Aorta (tissue), 5 donors: ENCODE measurements at places on chromosomes 12 and 14. TPM values are rescaled to one million over a fixed set of nuclear protein-coding genes. Genes with fewer than 3 reads are reported as not detected.
A peak's percentile ranks its signal among the peaks of the same experiment; 100 is the strongest.

DNA sequence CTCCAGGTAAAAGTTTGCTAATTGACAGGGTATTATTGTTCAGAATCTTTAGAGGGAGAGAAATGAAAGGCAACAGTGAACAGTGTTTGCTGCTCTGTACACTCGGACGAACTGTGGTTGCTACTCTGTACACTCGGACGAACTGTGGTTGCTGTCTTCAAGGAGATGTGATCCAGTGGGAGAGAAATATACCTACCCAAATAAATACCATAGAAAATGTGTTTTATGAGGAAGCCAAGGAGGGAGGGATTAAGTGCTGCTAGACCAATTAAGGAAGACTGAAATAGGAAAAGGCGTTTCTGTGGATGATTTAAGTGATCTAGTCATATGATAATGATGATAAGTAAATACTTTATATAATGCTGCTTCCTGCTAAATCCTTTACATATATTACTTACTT is 2.7 kb downstream of the STK38L start:
- H3K36me3 ChIP-seq, result no peaks in the 10 kb centered on the region
- H3K4me3 ChIP-seq, result peak overlapping the region; percentile 36
- H3K27me3 ChIP-seq, result no peaks in the 10 kb centered on the region
- peaks cover 8% of the 10 kb centered on the region for H3K4me1 ChIP-seq

GRCh38 chr12:123532808-123533649 is 490 bp downstream of the RILPL1 start:
- no peaks in the 10 kb centered on the region for H3K36me3 ChIP-seq
- H3K27ac ChIP-seq, result peak overlapping the region; percentile 26
- peaks cover 5% of the 10 kb centered on the region for H3K4me1 ChIP-seq
- peak; percentile 87 for DNase-seq
- no peaks in the 10 kb centered on the region for H3K27me3 ChIP-seq

DNA sequence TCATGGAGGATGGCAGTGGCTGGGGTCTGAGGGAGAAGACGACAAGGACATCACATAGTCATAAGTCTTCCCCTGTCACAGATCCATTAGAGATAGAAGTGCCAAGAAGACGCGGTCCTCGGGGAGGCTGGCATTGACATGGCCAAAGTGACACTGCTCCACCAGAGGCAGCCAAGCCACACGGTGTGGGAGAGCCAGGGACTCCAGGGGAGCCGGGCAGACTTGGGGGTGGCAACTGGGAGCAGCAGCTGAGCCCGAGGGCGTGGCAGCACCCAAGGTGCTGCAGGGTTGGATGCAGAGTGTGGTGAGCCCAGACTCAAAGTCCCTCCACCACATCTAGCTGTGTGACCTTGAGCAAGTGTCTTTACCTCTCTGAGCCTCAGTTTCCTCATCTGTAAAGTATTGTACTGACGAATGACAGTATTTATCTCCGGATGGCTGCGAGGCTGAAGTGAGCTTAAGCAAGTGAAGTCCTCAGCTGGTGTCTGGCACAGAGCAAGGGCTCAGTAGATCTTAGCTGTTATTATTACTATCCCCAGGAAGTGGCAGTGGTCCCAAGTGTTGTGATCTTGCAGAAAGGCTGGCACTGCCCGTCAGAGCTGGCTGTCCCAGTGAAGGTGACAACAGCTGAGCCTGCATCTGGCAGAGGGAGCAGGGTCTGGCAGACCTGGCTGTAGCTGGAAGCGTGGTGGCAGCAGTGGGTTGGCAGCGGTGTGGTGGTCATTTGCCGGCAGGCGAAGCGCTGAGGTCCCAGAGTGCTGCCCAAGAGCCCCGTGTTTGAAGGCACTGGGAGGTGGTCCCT is 54.9 kb downstream of the ZNF664 start:
- no peak overlapping the region for H3K27ac ChIP-seq
- no peak for DNase-seq
- no peak overlapping the region for H3K4me3 ChIP-seq
- no peaks in the 10 kb centered on the region for H3K27me3 ChIP-seq

DNA sequence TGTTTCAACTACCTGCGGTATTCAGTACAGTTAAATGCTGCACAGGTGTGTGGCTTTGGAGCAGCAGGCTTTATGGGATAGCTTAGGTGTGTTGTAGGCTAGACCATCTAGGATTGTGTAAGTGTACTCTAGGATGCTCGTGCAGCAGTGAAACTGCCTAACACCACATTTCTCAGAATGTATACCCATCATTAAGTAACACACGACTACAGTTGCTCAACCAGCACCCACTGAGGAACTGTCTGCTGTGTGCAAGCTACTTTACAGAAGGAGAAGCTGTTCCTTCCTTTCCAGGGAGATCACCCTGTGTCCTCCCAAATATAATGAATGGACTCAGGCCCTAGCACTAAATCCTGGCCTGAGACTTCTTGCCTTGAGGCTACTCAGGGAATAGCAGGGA is 94.8 kb downstream of the SLC24A4 start:
- H3K4me1 ChIP-seq, result peaks cover 2% of the 10 kb centered on the region
- no peak for DNase-seq
- H3K36me3 ChIP-seq, result no peaks in the 10 kb centered on the region
- H3K27me3 ChIP-seq, result no peaks in the 10 kb centered on the region
- no peak overlapping the region for H3K4me3 ChIP-seq

- H3K27ac ChIP-seq, result no peak overlapping the region
- no peaks in the 10 kb centered on the region for H3K36me3 ChIP-seq
- no peak overlapping the region for H3K4me3 ChIP-seq
- no peaks in the 10 kb centered on the region for H3K27me3 ChIP-seq
Observed at GRCh38 chr12:132137483-132138125, 6.5 kb downstream of the DDX51 start.

DNA sequence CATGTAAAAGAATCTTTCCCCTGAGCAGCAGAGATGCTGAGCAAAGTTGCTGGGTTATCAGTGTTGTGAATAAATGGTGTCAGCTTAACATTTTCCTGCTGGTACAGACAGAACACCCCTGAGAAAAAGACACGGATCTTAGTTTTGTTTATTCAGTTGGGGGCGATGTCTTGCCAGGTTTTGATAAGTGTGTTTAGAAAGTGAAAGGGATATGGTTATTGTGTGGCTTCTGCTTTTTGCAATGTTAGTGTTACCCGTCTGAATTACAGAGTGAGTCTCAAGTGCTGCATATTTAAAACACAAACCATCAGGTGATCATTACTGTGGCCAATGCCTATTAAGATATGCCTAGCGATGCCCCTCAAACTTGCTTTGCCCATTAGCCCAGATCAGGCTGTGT is 864.6 kb upstream of the SEL1L start:
- no peaks in the 10 kb centered on the region for H3K36me3 ChIP-seq
- no peaks in the 10 kb centered on the region for H3K27me3 ChIP-seq
- H3K4me3 ChIP-seq, result peak overlapping the region; percentile 26
- H3K27ac ChIP-seq, result no peak overlapping the region
- H3K4me1 ChIP-seq, result no peaks in the 10 kb centered on the region

The MYO1A gene
- total RNA-seq, result 0.58 TPM

The ATF7 gene
- total RNA-seq, result 68.4 TPM

The GLIPR1L2 gene
- total RNA-seq, result 1.9 TPM
